ENCODE measurements at places on chromosomes 12 and 14.

GRCh38 chr12:66319266-66319954 lies 17.1 kb downstream of the HELB start:
- DNase-seq, result no peak

- no peak for DNase-seq
Observed at GRCh38 chr14:32012062-32012461, 65.0 kb upstream of the ARHGAP5 start.

DNA sequence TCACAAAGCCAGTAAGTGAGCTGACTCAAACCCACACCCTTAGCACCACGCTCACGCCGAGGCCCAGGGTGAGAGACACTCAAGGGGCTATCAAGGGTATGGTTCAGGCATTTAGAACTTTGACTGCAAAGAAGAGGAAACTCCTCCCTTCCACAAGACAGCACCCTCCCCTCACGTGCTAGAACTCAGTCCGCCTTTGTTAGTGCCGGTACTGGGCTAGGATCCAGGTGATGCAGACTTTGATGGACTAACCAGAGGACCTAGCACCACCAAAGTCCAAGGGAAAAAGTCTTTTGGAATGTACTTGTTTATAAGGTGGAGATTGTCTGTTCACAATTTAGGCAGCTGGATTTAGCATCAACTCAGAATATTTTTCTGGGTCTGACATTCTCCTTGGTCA lies 33.7 kb downstream of the VWF start:
- DNase-seq, result no peak

DNA sequence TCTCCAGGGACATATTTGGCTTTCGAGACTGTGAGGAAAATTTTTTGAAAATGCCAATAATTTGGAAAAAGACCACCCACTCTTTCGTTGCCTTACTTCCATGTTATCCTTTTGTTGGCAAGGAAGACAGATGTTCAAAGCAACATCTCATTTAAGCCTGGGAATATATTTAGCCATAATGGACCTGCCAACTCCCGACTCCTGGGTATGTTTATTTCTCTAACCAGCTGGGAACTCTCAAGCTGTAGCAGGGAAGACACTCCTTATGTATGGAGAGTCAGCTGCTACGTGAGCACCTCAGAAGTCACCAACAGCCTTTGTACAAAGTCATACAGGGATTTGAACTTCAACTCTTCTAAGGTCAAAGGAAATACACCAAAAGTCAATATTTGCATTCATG lies 96.5 kb upstream of the DAAM1 start:
- no peak for DNase-seq

DNA sequence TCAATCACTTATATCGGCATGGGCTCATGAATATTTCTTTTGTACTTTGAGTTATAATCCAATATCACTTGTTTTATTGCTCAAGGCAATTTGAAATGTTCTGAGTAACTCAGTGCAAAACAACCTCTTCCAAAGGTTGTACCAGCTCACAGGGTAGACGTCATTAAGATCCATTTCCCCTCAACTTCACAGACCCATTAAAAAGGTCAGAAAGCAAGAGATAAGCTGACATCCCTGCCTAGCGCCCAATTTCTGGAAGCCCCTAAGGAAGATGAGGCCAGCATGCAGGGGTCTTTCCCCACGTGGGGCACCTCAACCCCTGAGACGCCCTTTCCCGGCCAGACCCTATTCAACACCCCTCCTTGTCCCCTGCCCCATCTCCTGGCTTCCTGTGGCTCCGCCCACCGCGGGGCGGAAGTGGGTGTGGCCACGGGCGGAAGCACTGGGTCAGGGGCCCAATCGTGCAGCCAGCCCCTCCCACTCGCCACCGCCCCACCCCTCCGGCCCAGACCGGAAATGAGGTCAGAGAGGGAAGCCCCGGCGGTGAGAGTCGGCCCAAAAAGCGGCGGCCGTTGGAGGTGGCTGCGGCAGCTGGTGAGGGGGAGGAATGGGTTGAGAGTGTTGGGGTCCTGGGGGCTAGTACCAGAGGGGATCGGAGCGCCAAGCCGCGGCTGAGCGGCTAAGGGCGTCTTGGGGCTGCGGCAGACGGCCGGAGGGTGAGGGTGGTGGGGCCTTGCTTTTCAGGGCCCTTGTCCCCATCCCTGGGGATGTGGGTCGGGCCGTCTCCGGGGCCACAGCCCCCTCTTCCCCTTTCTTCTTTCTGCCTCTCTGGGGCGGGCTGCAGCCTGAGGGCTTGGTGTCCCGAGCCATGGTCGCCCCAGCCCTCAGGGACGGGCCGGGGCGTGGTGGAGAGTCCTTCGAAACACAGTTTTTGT lies at the start of gene GPATCH2L:
GPATCH2L (plus strand) TSS at position 525 of the 935 bp plus-strand sequence. CDS start 2,442 bp downstream, outside the sequence.
- DNase-seq, result peak; percentile 96

DNA sequence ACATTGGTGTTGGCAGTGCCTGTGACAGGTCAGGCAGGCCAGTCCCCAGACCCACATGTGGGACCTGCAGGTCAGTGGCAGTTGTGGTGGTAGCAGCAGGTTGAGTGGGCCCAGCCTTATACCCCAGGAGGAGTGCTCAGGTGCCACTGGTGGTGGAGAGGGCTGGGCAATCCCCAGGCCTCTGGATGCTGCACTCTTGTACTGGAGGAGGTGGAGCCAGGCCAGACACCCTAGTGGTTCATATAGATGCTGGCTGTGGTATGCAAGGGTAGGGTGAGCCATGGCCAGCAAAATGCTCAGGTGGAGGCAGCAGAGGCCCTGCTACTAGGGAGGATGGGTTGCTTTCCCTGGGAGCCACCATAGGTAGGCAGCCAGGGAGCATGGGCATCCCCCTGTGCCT lies 190.4 kb upstream of the TMPO start:
- DNase-seq, result no peak

GRCh38 chr12:49041881-49042484 lies 18.6 kb downstream of the KMT2D start:
- no peak for DNase-seq

GRCh38 chr14:96255501-96256366 lies at the start of gene BDKRB1:
Gene BDKRB1, plus strand, starts transcription at chr14:96256210. Its CDS starts 7,473 bp downstream, at chr14:96263683.
- no peak for DNase-seq

DNA sequence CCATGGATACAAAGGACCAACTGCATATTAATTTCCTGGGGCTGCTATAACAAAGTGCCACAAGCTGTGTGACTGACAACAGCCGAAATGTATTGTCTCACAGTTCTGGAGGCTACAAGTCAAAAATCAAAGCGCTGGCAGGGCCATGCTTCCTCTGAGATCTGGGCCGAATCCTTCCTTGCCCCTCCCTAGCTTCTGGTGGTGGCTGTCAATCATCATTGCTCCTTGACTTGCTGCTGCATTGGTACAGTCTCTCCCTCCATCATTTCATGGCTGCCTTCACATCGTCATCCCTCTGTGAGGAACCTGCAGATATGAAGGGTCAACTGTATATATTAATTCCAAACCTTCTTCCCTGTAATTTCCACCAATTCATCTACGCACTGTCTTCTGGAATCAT lies 118.3 kb downstream of the EXOC5 start:
- DNase-seq, result no peak

DNA sequence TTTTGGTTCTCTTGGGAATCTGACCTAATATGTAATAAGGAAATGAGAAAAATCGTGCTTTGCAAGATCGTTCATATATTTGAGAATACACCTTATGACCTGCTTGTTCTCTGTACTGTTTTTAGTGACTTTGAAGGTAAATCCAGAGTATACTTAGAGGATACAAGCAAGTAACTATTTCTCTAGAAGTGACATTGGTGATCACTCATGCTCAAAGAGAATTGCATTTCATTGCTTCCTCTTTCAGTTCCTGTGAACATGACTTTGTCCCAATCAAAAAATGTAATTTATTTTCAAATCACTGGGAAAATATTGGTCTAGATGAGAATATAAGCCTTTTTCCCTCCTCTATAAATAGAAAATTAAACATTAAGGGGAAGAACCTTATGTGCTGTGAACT lies 2.7 kb downstream of the KTN1 start:
- no peak for DNase-seq

GRCh38 chr14:64725879-64726584 lies 21.8 kb downstream of the PLEKHG3 start:
- no peak for DNase-seq

DNA sequence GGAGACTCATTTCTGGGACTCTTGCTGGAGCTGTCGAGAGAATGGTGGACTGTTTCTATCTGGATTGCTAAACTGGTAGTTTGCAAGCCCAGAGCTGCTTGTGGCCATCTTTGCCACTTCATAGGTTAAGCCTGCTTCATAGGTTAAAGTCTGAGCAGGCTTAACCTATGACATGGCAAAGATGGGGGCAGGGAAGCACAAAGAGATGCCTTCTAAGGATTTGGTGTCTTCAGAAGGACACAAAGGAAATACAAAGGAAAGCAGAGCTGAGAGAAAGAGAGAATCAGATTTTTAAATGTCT lies 78.4 kb upstream of the MAX start:
- DNase-seq, result no peak

- peak; percentile 35 for DNase-seq
Observed at GRCh38 chr12:75329918-75330826, at the start of gene CAPS2. Gene CAPS2, minus strand, starts transcription at chr12:75330324. Its CDS starts 3,826 bp downstream, at chr12:75326498.

- no peak for DNase-seq
Observed at GRCh38 chr12:88063375-88063774, 34.2 kb upstream of the C12orf50 start.

- DNase-seq, result no peak
Observed at GRCh38 chr14:99041141-99041819, 230.7 kb downstream of the BCL11B start.

- peak; percentile 49 for DNase-seq
Observed at GRCh38 chr12:34108405-34108803, 86.1 kb downstream of the ALG10 start.

- no peak for DNase-seq
Observed at GRCh38 chr14:30444451-30444850, 114.5 kb upstream of the G2E3 start.

DNA sequence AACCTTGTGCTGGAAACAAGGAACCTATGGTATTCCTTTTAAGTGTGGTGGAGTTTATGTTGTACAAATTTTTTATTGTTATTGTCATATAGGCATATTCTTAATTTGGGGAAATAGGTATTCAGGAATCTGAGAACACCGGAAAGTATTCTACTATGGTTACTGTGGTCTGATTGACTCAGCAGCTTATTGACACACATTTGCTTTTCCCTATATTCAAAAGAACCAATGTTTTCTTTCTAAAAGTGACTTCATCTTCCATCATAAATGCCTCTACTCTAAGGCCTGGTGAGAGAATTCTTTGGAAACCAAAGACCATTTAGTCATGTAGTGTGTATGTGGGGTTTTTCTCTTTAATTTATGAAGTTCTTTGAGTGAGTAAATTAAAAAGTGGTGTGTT lies 474.8 kb downstream of the TMTC2 start:
- no peak for DNase-seq

DNA sequence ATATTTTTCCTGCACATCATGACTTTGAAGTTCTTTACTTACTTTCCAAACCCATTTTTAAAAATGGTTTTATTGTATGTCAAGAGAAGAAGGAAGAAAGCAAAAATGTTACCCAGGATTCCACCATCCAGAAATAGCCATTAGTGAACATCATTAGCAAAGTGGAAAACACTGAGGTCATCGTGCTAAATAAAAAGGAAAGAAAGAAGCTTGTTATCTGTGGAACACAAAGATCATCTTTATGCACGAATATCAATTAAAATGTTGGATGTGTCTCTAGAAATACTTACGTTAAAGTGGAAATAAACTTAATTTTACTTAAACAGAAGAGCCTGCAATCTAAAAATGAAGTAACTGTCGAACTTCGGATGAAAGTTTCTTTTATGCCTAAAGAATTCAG lies 27.3 kb downstream of the SFSWAP start:
- DNase-seq, result no peak

Measured in naive thymus-derived CD8-positive, alpha-beta T cell (primary cell).